ENCODE measurements at places on chromosomes 4 and X. TPM values are rescaled to one million over a fixed set of nuclear protein-coding genes. Genes with fewer than 3 reads are reported as not detected.
A peak's percentile ranks its signal among the peaks of the same experiment; 100 is the strongest.

GRCh38 chr4:140969296-140969695, 164.0 kb downstream of the RNF150 start:
- no peak for DNase-seq

DNA sequence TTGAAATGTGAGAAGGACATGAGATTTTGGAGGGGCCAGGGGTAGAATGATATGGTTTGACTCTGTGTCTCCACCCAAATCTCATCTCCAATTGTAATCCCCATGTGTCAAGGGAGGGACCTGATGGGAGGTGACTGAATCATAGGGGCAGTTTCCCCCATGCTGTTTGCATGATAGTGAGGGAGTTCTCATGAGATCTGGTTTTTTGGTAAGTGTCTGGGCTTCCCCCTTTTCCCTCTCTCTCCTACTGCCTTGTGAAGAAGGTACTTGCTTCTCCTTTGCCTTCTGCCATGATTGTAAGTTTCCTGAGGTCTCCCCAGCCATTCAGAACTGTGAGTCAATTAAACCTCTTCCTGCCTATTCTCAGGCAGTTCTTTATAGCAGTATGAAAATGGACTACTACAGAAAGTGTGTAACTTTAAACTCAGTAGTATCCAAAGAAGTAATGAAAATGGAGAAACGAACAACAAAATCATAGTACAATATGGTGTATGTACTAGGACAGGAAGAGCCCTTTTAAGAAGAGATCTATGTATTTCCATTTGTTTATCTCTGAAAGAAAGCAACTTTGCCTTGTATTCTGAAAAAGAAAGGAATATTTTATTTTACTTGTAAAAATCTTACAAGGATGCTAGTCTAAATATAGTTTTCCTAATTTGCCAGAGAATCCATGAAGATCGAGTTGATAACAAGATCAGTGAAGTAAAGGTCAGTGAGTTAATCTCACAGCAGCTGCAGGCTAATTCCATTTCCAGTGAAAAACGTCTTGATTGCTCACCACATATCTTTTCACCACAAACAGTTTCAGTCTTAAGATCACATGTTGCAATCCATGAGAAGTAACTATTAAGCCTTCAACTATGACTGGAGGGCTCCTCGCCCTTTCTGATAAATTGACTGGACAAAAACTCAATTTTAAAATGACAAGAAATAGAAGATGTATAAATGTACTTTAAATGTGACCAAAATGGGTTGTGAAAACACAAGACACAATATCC, 20.5 kb downstream of the PKD2 start:
- peak; percentile 94 for DNase-seq

DNA sequence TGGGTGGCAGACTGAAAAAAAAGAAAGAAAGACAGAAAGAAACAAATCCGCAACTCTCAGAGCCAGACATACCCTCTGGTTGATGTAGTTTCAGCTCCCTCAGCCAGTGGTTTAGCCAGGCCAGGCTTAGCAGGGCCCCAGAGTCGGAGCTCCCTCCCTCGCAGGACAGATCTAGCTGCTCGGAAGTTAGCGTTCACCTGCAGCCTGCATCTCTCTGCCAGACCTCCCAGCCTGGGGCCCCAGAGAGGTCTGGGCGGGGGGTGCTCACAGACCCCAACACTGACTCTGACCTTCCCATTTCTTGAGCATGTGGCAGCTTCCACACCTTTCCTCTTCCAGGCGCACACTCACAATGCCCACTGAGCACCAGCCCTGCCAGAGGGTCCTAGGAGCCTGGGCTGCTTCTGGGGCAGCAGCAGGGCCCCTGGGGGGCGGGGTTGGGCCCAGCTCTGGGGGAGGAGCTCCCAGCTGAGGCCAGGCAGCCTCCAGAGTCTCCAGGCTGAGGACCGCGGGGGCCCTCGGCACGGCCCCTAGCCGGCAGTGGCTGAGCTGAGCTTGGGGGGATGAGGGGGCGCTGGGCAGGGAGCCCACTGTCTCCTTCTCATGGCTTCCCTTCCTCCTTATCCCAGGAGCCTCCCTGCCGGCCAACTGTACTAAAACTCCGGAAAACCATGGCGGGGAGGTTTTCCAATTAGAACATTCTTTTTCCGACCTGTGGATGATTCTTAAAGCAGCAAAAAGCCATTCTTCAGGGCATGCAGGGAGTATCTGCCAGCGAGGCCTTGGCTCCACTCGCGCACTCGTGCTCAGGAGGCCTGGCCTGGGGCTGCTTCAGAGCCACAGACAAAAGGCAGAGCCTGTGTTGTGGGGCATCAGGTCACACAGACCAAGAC, 4.6 kb upstream of the ZNF185 start:
- DNase-seq: no peak

DNA sequence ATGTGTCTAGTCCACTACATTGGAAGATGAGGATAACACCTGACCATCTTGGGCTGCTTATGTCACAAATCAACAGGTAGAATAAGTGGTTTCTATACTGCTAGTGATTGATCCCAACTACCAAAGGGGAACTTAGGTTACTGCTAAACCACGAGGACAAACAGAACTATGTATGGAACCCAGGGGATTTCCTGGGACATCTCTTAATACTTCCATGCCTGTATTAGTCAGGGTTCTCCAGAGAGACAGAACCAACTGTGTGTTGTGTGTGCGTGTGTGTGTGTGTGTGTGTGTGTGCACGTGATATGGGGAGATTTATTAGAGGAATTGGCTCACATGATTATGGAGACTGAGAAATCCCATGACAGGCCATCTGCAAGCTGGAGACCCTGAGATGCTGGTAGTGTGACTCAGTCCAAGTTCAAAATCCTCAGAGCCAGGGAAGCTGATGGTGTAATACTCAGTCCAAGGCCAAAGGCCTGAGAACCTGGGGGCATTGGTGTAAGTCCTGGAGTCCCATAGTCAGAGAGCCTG, 16.2 kb upstream of the AFF1 start:
- no peak for DNase-seq

DNA sequence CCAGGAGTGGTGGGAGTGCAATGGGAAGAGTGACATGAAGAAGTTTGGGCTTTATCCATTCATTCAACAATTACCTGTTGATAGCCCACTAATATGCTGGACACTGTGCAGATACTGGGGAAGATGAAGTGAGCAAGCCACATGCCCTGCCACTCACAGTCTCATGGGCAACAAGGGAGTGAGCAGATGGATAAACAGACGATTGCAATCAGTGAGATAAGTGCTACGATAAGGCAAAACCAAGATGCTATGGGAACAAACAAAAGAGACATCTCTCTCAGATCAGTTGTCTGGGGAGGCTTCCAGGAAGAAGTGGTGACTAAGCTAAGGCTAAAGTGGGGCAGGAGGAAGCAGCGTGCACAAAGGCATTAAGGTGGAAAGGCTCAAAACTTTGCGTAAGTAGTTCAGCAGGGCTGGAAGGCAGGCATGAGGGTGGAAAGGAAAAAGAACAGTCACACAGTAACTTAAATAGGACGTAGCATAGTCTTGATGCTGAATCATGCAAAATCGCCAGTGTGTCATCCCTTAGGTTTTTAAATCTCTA, 31.7 kb downstream of the GAB3 start:
- no peak for DNase-seq

DNA sequence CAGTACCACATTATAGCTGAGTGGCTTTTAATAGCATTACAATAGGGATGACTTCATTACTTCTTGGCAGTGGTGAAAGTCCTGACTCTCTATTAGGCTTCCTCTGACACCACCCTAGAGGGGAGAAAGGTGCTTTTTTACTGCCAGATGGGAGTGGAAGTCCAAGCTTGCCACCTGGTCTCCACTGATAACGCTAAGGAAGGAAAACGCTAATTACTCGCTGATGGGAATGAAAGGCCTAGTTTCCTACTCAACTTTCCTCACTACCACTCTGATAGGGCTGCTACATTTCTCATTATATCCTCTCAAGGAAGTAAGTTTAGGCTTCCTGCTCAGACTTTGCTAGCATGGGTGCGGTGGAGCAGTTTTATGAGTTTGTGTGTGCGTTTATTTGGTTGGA, 62.3 kb upstream of the PAGE3 start:
- DNase-seq: no peak

DNA sequence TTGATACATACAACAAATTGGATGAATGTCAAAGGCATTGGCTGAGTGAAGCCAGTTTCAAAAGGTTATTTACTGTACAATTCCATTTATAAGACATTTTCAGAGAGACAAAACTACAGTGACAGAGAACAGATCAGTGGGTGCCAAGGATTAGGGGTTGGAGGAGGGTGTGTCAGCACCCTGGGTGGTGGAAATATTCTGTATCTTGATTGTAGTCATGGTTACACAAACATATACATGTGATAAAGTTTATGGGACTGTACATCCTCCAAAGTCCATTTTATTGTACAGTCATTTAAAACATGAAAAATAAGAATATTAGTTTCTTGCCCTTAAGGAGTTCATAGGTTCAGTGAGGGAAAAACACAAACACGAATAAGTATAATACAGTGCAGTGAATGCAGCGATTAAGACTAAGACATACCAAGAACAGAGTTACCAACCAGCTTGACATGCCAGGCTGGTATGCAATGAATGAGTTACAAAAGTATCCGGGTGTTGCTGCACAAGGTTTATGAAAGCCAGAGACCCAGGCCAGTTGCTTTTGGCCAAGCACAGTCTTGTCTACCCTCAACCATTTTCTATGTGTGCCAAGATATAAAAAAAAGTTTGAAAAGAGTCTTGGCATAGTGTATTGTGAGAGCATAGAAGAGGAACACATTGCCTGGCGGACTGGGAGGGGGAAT, 123.6 kb downstream of the MSL3 start:
- no peak for DNase-seq

SLC25A4 gene
- polyA plus RNA-seq: 24.2 TPM

NEIL3 gene
- 3.6 TPM for polyA plus RNA-seq

HSFX1 gene
- polyA plus RNA-seq: 0.12 TPM

GLRA2 gene
- not detected for polyA plus RNA-seq

ADAM29 gene
- polyA plus RNA-seq: not detected

SAGE1 gene
- not detected for polyA plus RNA-seq

SEC24B gene
- polyA plus RNA-seq: 43.1 TPM

ADH1C gene
- 0.13 TPM for polyA plus RNA-seq

GATA1 gene
- not detected for polyA plus RNA-seq

Data from BJ (cell line).